ENCODE measurements at places on chromosomes 3 and 15. TPM values are rescaled to one million over a fixed set of nuclear protein-coding genes. Genes with fewer than 3 reads are reported as not detected.

DNA sequence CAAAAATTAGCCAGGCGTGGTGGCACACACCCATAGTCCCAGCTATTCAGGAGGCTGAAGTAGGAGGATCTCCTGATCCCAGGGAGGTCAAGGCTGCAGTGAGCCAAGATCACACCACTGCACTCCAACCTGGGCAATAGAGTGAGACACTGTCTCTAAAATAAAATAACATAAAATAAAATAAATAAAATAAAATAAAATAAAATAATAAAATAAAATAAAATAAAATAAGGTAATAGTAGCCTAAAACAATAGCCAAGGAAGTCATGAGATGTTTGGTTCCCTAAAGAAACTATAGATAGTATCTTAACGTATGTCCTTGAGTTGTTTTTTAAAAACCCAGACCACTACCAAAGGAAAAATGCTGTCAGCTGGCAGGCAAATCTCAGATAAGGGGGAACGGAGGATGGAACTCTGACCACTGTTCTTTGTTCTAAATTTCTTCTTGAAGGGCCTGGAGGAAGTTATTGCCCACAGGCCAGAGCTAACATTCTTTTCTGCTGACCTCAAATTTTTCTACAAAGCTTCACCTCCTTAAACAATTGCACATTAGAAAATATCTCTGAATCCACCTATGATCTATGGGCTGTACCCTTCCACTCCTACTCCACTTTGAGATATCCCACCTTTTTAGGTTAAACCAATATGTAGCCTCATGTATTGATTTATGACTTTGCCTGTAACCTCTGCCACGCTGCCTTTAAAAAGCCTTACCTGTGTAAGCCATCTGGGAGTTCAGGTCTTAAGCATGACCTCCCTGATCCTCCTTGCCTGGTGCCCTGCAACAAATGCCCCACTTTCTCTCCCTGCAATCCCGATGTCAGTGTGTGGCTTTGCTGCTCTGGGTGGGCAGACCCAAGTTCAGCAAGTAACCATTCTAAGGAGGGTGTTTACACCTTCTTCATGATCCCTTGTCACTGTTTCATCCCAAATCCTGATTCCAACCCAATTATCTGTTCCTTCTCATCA, 126.2 kb upstream of the BHLHE40 start:
- DNase-seq = no peak

DNA sequence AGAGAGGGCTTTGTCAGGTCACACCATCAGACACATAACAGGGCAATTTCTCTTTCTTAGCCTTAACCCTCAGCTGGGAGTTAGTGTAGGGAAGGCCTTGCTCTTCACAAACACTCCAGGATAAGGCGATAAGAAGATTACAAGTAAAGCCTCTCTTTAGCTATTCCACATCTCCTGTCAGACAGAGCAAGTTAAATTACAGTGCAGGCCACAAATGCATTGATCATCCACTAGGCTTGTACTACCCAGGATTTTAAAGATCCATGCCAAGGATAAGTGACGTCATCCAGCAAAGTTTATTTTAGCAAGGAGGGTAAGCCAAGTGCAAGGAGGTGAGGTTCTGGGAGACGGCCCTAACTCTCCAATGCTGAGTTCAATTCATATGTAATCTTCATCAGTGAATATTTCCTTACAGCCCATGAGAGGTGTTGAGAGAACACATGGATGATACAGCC, 890.6 kb upstream of the NR2F2 start:
- no peak for DNase-seq

The RASL12 gene
- total RNA-seq = 0.44 TPM

GRCh38 chr15:65804252-65804931, 12.3 kb upstream of the DENND4A start:
- DNase-seq = no peak

DNA sequence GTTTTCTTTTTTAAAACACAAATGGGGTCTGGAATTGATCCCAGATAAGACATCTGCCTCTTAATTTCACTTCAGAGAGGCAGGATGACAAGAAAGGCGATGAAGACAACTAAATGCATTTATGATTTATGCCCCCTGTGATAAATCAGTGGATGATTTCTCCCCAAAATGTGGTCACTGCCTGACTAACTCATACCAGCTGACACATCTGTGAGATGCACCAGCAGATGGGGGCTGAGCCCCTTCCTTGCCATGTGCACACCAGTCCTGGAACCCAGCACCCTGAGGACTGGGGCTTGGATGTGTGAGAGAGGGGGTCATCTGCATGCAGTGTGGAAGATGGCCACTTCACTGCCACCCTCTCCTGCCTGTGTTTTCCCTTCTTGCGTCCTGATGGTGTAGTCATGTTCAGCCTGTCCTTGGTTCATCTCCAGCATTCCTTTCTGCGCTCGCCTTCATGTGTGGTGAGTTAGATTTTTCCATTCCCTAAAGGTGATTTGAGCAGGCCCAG, 264.3 kb downstream of the LRTM1 start:
- no peak for DNase-seq

DNA sequence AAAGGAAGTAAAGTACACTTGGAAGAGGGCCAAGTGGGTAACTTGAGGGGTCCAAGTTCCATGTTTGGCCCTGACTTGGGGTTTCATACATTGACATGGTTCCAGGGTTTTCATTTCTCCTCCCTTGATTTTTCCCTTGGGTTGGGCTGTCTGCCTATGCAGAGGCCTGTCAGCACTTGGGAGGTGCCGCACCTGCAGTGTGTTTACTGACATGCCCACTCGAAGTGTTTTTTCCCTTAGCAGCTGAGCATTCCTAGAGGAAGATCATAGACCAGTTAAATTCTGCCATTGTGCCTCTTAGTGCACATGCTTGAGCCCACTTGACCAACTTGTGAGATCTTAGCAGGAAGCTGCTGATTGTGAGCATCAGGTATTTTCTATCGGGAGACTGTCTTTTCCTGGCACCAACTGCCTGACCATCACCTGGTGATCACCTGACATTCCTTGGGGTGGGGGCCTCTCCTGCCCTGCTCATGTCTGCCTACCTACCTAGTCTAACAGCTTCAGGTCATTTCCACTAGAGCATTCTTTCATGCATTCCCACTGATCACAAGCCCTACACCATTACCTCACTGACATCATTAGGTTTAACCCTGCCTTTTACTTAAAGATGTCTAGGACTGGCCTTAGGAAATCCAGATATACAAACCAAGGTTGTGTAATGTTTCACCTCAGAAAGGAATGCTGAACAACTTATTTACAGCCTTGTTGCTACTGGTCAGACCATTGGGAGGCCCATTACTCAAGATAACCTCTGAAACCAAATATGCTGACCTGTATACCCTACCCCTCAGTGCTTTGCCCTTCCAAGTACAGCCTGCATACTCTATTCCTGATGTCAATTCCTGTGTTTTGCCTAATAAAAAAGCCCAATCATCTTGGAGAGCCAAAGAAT, 68.3 kb downstream of the CD47 start:
- DNase-seq = no peak

The CYP19A1 gene
- not detected for total RNA-seq

The STARD9 gene
- 45.1 TPM for total RNA-seq

- DNase-seq = no peak
Measured at GRCh38 chr3:126304704-126305103, 52.5 kb downstream of the KLF15 start.

DNA sequence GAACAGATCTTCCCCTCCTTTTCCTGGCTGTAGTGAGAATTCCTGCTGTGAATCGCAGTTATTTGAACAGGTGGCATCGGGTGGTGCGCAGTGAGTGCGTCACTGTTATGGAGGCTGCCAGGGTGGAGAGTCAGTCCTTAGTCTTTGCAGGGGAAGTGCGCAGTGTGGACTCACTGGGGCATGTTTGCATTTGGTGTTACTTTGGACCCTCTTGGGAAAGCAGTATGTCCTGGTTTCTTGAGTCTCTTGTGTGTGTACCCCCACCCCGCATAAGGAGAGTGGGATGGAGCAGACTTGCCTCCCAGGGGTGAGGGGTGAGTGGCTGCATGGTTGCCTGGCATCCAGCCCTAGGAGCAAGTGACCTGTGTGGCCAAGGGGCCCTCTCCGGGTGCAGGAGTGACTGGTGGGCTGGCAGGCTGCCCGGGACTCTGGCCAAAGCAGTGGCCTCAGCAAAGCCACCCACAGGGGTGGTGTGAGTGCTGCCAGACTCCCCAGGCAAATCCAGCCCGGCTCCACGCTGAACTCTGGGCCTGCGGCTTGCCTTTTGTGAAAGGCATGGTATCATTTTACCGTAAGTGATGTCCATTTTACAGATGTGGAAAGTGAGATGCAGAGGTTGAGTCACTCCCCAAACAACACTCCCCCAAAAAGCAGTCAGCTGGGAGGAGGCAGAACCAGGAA, 46.4 kb downstream of the DNASE1L3 start:
- DNase-seq = no peak

The ZDHHC19 gene
- total RNA-seq = 1.2 TPM

The PIK3CB gene
- total RNA-seq = 14.2 TPM

DNA sequence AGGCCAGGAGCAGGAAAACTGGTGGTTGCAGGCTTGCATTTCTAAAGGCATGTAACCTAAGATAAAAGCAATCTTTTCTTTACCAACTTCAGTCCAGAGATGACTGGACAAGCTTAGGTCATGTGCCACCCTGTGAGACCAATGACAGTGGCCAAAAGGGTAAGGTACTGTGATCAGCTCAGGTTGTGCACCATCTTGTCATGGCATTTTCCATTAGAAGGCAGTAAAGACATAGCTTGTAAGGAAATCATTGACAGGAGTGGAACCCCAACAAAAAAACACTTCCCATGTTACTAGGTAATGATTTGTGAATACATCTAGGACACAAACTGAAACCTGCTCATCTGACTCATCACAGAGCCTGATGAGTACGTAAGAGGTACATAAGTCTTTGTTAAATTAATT, 35.2 kb downstream of the SSR3 start:
- no peak for DNase-seq

GRCh38 chr15:86555098-86555497, 475.4 kb downstream of the AGBL1 start:
- DNase-seq = no peak

The GOLGA8N gene
- total RNA-seq = not detected

The LOXL1 gene
- 163 TPM for total RNA-seq

GRCh38 chr3:3778641-3779270, 20.5 kb upstream of the LRRN1 start:
- no peak for DNase-seq

The PIGZ gene
- total RNA-seq = 4.7 TPM

The PLA1A gene
- not detected for total RNA-seq

- DNase-seq = no peak
Measured at GRCh38 chr15:96340348-96340597, 9.8 kb downstream of the NR2F2 start.

DNA sequence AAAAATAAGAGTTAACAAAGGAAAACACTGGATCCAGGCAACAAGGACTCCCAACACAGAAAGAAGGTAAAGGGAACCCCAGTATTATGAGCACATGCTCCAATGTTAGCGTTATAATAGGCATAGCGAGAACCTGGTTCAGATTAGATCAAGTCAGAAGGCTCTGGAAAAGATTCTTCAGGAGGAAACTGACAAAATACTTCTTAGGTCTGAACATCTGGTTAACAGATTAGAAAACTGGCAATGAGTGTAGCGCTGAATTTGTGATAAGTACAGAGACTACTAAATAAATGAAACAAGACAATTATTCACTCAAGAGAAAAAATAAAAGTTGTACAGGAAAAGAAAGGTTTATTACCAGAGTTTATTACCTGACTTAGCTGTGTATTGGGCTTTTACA, 146.1 kb downstream of the DPH6 start:
- DNase-seq = no peak

DNA sequence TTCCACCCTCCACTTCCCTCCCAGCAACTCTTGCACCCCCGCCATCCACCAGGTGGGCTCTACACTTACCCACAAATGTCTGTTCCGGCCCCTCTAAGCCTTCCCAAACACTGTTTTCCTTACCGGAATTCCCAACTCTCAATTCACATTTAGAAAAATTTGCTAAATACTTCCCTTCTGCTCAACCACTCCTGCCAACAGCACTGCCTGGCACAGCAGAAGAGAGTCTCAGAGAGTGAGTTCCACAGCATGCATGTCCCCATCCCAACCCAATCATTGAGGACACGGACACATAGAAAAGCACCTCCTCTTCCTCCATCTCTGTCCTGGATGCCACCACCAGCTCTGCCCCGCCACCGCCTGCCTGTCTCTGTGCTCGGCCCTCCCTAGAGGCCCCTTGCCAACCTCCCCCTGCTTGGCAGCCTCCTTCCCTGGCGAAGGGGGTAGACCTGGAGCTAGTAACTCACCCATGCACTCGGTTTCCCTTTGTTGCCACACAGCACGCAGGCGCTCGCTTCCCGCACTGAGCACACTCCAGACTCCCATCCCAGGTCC, 66.2 kb upstream of the SLC6A1 start:
- DNase-seq = no peak

- no peak for DNase-seq
Measured at GRCh38 chr3:149376718-149377407, 586 bp downstream of the TM4SF1 start.

DNA sequence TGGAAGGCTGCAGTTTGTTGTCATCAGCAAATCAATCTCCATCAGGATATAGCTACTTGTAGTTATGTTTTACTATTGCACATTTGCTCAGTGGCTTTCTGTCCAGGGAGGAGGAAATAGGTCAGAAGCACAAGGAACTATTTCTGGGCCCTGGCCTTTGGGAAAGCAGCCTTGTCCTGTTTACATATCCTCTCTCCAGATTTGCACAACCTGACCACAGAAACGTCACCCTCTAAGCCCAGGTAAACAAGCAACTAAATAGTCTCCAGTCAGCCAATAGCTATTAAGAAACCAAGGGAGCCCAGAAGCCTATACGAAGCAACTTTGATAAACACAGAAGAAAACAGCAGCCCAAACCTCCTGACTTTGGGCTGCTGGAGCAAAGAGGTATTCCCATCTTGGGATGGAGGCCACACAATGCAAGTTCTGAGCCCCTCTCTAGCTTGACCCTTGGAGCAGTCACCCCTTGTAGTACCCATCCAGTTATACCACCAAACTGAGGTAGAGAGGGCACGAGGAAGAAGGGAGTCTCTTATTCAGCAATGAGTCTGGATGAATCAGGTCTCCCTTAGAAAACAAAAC, 2.3 kb upstream of the FEM1B start:
- no peak for DNase-seq

The SLC12A1 gene
- total RNA-seq = not detected

DNA sequence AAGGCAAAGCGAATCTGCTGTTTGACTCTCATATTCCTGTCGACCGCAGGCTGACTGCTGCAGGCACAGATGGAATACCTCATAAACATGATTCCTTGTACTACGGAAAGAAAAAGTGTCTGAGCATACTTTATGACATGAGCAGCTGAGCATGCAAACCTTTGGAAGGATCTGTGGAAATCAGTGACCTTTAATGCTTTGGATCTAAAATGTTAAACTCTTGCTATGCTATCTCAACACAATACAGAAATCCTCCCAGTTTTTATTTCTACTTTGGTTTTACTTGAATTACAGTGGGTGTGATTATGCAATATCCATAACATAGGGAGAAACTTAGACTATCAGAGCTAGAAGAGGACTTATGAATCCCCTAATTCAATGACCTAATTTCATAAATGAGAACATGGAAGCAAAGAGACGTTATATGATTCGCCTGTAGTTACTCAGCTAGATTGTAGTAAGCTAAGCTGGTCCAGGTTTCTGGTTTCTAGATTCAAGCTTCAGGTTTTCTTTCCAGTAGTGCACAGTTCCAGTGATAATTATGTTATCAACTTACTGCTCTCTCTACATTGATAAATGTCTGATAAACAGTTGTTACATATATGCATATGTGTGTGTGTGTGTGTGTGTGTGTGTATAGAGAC, 127.6 kb upstream of the GBE1 start:
- no peak for DNase-seq

- DNase-seq = no peak
Measured at GRCh38 chr15:74791007-74791406, 9.1 kb downstream of the CSK start.

- DNase-seq = no peak
Measured at GRCh38 chr3:122918576-122919290, 108.8 kb downstream of the SEMA5B start.
